ENCODE measurements at places on chromosomes 3 and 15. TPM values are rescaled to one million over a fixed set of nuclear protein-coding genes. Genes with fewer than 3 reads are reported as not detected.

The C2CD4A gene
- 1.3 TPM for total RNA-seq

The RARRES1 gene
- not detected for total RNA-seq

The PIERCE2 gene
- total RNA-seq, result 1.8 TPM

DNA sequence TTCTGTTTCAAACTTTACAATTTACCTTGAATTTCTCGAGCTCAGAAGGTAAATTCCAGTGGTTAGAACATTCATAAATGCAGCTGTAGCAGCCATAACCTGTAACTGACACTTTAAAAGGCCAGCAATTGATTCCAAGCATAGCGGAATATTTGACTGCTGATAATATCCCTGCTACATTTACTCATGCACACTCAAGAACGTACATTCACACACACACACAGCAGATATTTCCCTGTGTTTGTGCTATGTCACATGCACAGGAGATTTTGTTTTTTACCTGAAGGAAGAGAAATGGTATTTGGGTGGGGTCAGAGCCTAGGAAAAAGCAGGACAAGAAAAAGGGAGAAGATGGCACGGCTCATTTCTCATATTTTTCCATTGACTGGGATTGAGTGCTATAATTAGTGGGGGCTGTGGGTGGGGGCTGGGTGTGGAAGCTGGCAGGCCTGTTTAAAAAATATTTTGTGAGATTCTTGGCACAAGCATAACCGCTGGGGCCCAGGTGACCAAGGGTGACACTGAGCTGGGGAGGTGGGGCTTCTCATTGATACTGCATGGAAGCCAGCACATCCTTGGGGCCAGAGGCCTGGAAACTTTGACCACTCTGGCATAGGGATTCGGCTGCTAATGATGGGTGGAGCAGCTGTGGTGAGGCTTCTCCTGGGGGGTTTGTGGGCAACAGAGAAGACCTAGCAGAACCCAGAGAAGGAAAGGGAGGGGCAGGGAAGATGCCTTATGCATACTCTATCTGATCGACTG, 88.9 kb upstream of the TPRG1 start:
- DNase-seq, result no peak

GRCh38 chr3:127342735-127343134, 54.9 kb upstream of the PRR20G start:
- no peak for DNase-seq

GRCh38 chr15:77386626-77387025, 33.3 kb downstream of the PEAK1 start:
- DNase-seq, result no peak

The SLC28A1 gene
- total RNA-seq, result not detected

DNA sequence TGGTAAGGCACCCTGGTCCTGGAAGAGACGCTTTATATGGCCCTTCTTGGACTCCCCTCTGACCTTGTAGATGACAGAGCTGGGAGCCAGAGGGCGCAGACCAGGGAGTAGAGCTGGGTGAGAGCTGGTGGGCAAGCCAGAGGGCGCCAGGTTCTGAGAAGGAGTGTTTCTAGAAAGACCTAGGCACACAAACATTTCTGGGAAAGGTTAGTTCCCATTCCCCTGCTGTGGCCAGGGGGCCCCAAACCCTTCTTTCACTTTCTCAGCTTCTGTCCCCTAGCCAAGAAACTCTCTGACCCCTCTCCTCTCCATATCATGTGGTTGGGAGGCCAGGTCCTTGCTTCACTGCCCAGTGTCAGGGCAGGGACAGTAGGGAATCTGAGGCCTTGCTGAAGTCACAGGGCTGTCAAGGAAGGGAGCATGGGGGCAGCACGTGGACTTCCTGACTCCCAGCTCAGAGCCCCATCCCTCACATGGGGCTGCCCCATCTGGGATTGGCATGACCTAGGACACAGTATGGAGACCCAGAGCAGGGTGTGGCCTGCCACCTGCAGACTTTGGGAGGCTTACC, 3.6 kb downstream of the HEMK1 start:
- DNase-seq, result no peak

DNA sequence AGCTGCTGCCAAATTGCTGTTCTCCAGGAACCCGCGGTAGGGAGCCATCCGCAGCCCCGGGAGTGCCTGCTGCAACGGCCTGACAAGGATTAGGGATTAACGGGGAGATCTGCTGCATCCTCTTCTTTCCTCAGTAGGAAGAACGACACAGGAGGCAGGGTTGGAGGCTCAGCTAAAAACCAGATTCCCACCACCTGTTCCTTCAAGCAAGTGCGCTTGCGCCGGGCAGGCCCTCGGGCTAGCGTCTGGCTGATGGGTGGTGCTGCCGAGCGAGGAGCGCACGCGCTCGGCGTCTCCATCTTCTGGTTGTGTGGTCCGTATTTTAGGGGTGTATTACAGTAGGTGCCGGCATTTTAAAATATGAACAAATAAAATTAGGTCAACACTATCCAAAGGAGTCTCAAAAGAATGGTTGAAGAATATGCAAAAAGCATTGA, 25.4 kb upstream of the SLC25A26 start:
- DNase-seq, result peak; percentile 13

The GUCA1C gene
- total RNA-seq, result not detected

GRCh38 chr3:171803044-171803443, 7.2 kb downstream of the PLD1 start:
- DNase-seq, result no peak

GRCh38 chr3:153282355-153282754, 120.3 kb downstream of the RAP2B start:
- no peak for DNase-seq
